ENCODE measurements at places on chromosomes 4 and X.

GRCh38 chr4:124491361-124492145, 221.0 kb downstream of the ANKRD50 start:
- no peak for DNase-seq

DNA sequence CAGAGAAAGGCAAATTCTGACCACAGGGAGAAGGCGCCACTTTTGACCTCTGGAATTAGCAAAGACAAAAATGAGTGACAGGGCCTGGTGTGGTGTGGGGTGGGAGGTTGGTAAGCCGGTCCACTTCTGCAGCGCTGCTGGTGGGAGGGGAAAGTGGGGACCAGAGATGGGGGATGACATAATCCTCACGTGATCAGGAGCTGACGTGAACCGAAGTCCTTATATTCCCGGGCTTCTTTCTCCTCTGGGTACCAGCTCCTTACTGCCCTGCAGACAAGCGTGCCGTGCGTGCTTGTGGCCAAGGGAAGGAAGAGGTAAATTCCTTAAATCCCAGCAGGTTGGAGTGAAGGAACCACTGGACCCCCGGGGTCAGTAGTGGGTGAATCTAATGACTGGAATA, at the start of gene TCEAL7:
TSS of gene TCEAL7 (plus strand) at position 249 of the 400 bp plus-strand sequence. CDS start 1,165 bp downstream, outside the sequence.
- DNase-seq, result peak; percentile 77

- no peak for DNase-seq
These were observed 41.6 kb upstream of the XIAP start for GRCh38 chrX:123818243-123818642.

DNA sequence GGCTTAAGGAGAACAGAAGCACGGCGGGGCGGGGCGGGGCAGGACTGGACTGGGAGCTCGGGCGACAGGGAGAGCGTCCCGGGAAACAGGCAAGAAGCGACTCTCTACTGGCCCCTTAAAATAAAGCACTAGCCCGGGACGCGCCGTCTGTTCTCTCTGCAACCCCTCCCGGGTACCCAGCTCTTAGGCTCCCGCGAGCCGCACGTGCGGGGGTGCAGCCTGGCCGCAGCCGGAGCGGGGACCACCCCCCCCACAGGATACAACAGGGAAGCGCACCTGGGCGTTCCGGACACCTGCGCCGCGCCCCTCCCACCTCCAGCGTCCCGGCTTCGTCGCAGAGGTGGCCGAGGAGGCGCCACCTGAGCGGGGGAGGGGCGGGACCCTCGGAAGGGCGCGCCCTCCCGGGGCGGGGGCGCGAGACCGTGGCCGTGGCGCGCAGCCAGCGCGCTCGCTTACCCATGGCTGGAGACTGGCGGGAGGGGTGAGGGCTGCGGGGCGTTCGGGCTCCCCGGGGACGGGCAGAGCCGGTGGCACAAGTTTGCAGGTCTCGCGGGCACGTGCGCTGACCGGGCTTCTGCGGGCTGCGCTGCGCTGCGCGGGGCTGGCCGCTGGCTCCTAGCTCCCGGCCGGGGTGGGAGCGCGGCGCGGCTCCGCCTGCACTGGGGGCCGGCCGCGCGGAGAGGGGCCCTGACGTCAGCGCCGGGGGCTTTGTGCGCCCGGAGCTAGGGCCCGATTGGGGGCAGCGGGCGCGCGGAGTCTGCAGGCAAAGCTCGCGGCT, 91.5 kb downstream of the GEMIN8 start:
- peak; percentile 13 for DNase-seq

DNA sequence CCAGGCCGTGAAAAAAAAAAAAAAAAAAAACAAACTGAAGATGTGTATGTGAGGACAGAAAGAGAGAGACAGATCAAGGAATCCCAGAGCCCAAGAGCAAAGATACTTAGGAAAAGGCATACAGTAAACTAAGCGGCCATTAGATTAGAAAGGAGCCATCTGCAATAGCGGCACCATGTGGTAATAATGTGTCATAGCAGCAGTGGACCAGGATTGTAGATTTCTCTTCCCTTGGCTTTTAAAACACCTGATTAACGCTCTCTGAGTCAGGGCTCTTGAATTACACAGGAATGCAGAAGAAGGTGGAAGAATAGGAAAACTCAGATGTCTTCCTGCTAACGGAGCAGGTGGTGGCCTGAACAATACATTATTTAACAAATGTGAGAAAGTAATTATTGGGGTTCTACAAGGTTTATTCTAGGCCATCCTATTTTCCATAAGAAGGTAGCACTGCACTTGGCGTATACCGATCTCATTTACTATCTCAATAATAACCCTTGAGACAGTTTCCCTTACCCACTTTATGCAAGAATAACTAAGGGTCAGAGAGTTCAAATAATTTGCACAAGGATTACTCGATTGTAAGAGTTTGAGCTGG, 182.7 kb downstream of the KCNIP4 start:
- DNase-seq, result no peak

Data from anterior cingulate cortex (tissue), 58 donors.